ENCODE measurements at places on chromosomes 5 and 9.

DNA sequence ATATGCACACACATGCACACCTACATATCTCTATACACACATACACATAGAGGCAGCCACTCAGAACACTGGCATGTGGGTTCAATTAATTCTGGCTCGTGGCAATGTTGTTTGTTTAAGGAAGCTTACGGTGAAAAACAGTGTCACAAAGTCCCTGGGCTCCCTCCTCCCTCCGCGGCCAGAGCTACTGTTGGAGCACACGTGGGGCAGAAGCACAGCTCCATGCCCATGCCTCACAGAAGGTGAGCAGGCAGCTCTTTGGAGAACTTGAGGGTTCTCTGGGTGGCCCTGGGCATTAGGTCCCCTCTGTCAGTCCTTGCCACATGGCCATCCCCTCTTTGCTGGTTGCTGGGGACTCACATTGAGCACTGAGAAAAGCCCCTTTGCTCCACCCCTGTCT is 107.5 kb downstream of the GADD45G start:
- DNase-seq = no peak

GRCh38 chr9:4844056-4844838 is 51.5 kb downstream of the RCL1 start:
- no peak for DNase-seq

- DNase-seq = no peak
Measured at GRCh38 chr5:158414333-158414762, 555.4 kb upstream of the CLINT1 start.

DNA sequence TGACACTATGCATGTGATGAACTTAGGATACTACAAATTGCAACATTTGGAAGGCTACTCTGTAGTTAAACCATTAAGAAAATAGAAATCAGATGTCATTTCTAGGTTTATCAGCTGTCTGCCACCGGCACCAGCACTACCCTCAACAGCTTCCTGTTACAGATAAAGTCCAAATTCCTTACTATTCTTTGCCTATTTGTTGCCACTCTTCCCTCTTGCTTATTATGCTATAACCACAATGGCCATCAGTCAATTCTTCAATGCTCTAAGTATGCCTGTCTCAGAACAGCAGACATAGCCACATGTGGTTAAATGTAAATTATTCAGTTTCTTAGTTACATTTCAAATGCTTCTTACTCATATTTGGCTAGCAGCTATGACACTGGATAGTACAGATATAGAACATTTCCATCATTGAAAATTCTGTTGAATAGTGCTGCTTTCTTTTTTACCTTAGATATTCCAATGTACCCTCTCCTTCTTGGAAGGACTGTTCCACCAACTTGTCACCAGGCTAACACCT is 21.0 kb downstream of the DHX29 start:
- DNase-seq = no peak

GRCh38 chr9:109205526-109205925 is 38.5 kb upstream of the FRRS1L start:
- DNase-seq = no peak

GRCh38 chr5:95864944-95865504 is 42.5 kb upstream of the GLRX start:
- no peak for DNase-seq

DNA sequence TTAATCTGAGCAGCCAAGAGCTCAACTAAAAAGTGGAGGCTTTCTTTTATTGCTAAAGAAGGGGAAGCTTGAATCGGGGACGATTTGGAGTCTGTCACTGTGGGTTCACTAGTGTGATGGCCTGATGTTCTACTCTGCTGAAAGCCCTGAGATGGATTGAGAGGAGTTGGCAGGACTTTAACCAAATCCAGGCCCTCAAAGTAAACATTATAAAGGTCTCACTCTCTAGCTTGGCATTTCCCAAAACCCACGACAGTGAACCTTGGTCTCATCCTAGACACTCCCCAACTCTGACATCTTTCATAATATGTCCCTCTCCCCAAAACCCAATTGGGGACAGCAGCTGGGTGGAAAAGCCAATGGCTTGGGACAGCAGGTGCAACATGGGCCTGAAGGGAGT is 32.7 kb downstream of the TMOD1 start:
- no peak for DNase-seq

DNA sequence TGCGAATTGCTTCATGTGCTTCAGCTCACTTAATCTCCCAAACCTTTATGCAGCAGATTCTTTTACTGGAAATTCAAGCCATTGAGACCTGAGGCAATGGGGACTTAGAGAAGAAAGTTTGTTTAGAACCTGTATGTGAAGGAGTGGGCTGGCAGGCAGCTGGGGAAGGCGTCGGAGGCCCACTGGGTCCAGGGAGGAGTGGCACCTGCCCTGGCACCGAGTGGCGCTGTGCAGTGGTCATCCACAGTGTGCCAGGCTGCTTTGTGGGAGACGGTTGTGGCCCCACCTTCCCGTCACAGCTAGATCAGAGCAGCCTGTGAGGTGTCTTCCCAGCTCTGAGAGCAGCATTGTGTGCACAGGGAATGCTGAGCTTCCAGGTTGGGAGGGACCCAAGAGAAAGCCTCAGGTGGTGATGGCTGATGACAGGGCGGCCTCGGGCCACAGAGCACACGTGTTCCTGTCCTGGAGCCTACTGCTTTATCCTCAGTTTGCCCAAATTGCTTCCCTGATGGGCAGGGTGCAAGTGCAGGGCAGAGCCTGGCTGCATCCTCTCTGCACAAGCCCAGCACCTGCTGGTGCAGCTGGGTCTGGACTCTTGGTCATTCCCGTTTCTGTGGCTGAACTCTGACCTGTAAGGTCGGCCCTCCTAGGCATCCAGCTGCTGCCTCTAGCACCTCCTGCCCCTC is 175.2 kb downstream of the CACNA1B start:
- no peak for DNase-seq

DNA sequence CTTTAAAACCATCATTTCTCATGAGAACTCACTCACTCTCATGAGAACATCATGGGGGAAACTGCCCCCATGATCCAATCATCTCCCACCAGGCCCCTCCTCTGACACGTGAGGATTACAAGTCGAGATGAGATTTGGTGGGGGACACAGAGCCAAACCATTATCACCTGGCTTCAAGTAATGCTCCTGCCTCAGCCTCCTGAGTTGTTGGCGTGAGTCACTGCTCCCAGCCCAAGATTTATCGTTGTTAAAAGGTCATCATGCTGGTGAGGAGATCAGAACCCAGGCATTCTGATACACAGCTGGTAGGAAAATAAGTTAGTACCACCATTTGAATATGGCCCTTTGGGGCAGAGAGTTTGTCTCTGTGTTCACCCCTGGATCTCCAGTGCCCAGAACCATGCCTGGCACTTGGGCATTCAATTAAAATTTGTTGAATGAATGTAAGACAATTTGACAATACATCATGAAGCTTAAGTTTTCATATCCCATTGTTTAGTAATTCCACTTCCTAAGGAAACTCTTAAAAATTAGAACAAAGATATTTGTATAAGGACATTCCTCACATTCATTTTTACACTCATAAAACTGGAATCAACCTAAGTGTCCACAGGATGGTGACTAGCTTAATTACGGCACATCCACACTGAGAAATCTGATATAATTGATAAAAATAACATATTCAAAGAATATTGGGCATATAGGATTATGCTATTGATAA is 58.0 kb upstream of the COL15A1 start:
- no peak for DNase-seq

Measured in germinal center (tissue), 1 donor.